Cardiac septum (tissue), 1 donor: ENCODE measurements at places on chromosomes 2 and 18.

- no peak for DNase-seq
Observed at GRCh38 chr2:3604207-3604877, 9.4 kb downstream of the COLEC11 start.

DNA sequence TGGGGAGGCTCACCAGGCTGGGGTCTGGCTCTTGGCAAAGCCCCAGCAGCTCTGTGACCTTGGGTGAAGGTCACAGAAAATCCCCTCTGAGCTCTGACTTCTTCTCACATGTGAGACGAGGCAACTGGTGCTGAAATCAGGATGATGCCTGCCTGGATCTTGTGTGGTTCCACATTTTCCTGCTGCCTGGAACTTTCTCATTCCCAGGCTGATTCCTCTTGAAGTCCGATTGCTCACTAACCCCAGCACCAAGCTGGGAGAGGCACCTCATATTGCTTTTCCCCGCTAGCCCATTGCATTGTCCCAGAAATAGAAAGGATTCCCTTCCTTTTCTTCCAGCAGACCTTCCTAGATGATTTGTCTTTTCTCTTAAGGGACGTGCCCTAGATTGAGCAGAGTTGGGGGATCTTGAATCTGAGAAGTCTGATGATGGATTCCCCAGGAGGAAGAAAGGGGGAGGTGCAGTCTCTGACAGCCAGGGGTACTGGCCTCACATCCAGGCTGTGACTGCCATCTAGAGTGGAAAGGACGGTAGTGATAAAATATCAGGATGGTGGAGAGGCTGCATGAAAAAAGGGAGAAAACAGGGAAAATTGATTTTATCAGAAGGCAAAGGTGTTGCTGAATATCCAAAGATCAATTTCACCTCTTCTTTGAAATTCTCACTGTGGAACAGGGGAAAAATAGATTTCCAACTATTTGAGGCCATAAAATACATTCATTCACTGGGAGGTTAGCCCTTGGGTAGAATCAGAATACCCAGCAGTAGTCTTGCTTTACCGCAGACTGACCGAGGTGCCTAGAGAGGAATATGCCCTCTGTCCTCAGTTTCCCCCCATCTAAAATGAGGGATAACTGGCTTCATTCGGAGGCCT lies 96.3 kb downstream of the FAM210A start:
- no peak for DNase-seq

- no peak for DNase-seq
Observed at GRCh38 chr2:165390875-165391274, 78.6 kb upstream of the CSRNP3 start.

DNA sequence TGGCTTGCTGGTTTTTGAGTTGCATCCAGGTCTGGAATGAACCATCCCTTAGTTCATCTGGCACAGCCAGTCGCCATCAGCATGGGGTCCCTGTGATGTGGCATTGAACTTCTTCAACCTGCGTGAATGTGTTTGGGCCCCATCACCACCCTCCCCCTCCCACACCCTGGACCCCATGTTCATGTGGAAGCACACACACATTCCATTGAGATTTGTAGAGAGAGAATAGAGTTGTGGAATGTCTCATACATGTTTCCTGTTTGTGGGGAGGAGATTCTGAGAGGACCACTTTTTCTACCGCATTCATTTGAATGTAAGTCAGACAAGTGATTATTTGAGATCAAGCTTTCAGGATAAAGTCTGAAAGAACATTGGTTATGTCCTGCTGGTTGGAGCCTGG lies 117.6 kb upstream of the EML6 start:
- no peak for DNase-seq

GRCh38 chr18:5601188-5601624 lies 57.4 kb upstream of the EPB41L3 start:
- no peak for DNase-seq
